ENCODE measurements at places on chromosomes 16 and 17.
A peak's percentile ranks its signal among the peaks of the same experiment; 100 is the strongest.

GRCh38 chr16:66848172-66848571, 4.0 kb downstream of the CA7 start:
- no peak for DNase-seq

DNA sequence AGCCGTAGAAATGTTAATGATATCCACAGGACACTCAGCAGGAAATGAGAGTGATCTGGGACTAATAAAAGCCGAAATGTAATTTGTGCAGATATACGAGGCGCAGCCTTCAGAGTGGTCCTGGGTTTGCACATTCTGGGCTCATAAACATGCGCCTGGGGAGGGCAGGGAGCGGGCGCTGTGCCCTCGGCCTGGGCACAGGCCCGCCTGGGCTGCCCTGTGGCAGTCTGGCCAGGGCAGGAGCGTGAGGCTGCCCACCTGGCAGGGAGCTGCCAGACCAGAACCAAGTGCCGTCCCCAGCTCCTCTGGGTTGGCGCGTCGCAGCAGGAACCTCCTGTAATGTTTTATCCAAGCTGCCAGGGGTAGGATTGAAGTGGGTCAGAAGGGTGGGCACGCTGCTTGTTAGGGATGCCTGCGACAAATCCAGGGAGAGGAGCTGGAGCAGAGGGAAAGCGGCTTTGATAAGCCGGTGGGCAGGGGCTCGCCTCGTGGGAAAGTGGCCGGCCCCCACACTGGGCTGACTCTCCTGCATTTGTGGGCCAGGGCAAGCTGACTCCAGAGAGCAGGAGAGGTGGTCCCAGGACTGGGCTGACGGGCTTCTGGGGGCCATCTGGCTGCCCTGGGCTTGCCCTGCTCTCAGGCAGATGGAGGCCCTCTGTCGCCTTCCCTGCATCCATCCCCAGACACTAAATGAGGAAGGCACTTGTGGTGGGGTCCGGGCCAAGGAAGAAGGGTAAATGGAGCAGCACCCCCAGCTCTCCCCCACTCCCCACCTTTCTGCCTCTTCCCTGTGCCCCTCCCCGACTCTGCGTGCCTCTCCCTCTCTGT, 45.9 kb downstream of the SREBF1 start:
- no peak for DNase-seq

DNA sequence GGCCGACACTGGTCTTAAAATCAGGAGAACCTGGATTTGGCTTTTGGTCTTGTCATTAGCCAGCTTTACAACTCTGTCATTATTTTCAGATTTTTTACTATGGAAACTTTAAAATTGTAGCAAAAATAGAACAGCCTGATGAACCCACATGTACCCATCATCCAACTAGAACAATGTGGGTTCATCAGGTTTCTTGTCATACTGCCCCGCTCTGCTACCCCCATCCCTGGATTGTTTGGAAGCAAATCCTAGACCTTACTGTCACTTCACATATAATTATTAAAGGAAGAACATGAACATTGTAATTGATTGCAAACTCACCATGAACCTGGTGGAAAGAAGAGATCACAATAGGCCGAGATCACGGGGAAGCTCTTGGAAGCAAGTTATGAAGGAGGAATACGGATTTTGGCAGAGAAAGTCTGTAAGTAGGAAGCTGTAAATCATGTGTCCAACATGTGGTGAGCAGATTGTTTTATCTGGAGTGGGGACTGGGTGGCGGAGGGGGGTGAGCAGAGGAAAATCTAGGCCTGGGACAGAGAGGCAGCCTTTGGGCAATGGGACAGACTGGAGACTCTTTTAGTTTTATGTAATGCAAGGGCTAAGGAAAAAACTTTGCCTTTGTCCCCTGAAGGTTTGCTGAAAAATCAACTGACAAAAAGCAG, 67.0 kb downstream of the PITPNC1 start:
- no peak for DNase-seq

- no peak for DNase-seq
Measured at GRCh38 chr16:84922351-84923120, 88.8 kb downstream of the ZDHHC7 start.

GRCh38 chr16:75311383-75311938, 60.0 kb upstream of the BCAR1 start:
- DNase-seq = no peak

GRCh38 chr17:40451420-40451819, 8.2 kb downstream of the IGFBP4 start:
- no peak for DNase-seq

- no peak for DNase-seq
Measured at GRCh38 chr17:61403801-61404662, 4.4 kb downstream of the TBX2 start.

GRCh38 chr17:76957678-76958464, 89.7 kb downstream of the MGAT5B start:
- DNase-seq = no peak

GRCh38 chr17:59388069-59388556, 56.7 kb downstream of the YPEL2 start:
- no peak for DNase-seq

DNA sequence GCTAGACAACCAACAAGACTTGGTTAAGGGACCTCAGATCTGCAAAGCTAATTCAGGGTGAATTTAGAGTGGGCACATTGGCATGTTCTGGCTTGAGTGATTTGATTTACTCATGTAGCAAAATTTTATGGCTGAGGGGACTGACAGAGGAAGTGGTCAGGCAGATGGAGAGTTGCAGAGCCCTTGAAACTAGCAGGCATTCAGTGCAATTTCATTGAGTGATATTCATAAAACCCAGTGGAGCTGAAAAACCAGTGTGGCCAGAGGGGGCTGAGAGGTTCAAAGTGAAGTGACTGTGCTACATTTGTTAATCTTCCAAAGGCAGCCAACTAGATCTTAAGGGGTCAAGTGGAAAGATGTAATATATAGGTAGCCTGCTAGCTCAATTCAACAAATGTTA, 2.2 kb upstream of the TMEM94 start:
- DNase-seq = no peak

DNA sequence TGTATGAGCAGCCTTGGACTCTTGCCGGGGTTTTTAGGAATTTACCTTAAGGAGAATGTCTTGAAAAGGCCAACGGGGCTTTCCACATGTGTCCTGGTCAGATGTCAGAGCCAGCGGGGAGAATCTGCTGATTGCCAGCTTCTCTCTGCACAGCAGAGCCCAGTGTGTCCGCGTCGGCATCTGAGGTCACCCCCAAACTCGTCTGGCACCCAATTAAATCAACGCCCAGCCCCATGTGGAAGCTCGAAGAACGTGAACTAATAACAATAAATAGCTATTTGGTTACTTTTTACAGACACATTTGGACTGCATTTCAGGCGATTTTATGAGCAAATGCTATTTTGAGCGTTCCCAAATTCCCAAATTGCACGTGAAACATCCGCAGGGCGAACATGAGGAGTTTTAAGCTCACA, 303.5 kb downstream of the FOXL1 start:
- no peak for DNase-seq

DNA sequence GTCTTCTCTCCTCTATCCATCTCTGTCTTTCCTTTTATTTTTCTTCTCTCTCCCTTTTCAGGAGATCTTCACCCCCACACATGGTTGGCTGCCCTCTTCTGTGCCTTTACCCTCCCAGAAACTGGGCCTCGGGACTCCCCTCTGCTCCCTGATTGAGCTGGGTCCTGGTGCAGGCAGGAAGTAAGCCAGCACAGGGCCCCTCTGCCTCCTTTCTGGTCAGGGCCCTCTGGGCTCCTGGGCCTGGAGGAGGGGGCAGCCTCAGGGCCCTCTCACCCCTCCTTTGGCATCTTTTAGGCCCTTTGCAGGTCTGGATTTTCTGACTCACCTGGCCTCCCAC, 21.1 kb upstream of the TAC4 start:
- DNase-seq = no peak

DNA sequence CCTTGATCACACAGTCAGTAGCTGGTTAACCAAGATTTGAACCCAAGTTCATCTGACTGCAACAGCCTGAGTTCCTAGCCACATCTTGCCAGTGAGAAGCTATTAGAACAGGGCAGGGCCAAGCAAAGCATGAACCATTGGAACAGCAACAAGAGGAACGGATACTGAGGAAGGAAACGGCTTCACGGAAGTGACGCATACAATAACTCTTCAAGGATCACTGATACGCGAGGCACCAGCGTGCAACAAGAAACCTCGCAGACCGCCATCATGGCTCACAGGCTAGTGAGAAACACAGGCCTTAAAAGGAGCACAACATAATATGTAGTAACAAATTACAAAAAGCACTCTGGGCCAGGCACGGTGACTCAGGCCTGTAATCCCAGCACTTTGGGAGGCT, 114.9 kb downstream of the CDYL2 start:
- no peak for DNase-seq

- DNase-seq = no peak
Measured at GRCh38 chr17:74016461-74016860, 187.0 kb upstream of the RPL38 start.

GRCh38 chr17:75632863-75633485, at the start of gene SMIM5:
TSS of gene SMIM5 (plus strand) at chr17:75633434. CDS start at chr17:75640202, 6,768 bp downstream.
- peak; percentile 54 for DNase-seq

GRCh38 chr17:37399265-37399803, 7.3 kb downstream of the ACACA start:
- DNase-seq = no peak

DNA sequence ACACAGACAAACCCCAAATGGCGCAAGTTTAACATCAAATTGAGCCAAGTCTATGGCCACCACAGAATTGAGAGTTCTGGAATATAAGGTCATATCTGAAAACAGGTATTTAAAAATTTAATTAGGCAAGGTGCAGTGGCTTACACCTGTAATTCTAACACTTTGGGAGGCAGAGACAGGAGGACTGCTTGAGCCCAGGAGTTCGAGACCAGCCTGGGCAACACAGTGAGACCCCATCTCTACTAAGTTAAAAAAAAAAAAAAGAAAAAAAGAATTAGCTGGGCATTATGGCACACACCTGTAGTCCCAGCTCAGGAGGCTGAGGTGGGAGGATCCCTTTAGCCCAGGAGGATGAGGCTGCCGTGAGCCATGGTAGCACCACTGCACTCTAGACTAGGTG, 19.1 kb downstream of the NFE2L1 start:
- no peak for DNase-seq

DNA sequence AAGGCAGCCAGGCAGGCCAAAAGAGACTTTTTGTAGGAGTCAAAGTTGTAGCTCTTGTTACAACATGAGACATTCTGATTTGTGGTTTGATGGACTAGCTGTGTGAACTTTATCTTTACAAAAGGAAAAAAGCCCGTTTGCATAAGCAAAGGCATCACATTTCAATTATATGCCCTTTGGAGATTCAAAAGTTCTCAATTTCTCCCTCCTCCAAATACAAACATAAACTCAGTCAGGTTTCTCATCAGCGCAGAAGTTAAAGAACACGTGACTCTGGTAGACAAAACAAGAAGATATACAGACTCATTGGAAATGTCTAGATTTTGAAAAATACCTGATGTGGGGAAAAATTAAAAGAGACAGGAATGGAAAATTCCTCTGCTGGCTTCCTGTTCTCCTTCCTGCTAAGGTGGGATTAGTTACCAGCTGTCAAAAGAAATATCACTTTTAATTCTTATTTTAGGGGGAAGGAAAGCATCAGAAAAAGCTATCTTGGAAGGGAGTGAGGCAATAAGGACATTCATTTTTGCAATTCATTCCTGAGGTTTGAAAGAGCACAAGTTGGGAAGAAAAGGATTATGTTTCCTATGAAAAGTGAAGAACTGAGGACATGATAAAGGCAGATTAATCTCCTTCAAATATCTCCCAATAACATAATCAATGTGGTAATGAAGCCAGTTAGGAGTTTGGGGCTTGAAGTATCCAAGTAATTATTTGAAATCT, 4.6 kb upstream of the KCNJ16 start:
- DNase-seq = no peak

DNA sequence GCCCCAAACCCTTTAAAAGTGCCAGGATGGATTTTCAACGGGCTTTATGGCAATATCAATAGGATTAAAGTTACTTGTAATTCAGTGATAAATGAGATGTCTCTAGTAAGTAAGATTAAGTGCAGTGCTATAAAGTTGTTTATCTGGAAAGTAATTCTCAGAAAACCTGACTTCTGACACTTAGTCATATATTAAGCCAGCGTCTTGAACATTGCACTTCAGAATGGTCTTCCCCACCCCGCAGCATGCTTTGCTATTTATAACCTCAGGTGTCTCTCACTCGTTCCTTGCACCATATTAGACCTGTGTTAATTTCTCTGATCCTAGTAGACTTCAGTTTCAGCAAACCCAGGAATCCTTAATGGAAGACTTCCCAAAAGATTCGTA, 2.1 kb upstream of the MAF start:
- DNase-seq = peak; percentile 21

GRCh38 chr17:72535779-72536178, 415.0 kb downstream of the SOX9 start:
- DNase-seq = no peak
